Amniotic stem cell (primary cell): ENCODE measurements at places on chromosomes 1 and 21.

- DNase-seq, result no peak
Observed at GRCh38 chr1:183873642-183874041, 68.7 kb downstream of the RGL1 start.

DNA sequence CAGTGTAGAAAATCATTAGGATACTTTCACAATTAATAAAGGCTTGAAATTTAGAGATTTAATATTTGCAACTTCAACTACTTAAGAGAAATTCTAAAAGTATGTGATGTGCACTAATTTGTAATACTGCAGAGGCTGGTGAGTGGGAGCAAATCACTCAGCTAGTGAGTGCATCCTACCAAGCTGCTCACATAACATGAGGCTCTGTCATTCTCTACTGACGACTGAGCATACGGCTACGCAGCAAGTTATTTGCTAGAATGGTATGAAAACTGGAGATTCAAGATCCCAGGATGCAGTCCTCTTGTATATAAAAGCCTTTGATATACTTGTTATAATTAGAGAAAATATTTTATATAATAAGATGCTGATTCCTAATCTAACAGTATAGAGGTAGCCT is 90.1 kb downstream of the ATP1B1 start:
- DNase-seq, result no peak

DNA sequence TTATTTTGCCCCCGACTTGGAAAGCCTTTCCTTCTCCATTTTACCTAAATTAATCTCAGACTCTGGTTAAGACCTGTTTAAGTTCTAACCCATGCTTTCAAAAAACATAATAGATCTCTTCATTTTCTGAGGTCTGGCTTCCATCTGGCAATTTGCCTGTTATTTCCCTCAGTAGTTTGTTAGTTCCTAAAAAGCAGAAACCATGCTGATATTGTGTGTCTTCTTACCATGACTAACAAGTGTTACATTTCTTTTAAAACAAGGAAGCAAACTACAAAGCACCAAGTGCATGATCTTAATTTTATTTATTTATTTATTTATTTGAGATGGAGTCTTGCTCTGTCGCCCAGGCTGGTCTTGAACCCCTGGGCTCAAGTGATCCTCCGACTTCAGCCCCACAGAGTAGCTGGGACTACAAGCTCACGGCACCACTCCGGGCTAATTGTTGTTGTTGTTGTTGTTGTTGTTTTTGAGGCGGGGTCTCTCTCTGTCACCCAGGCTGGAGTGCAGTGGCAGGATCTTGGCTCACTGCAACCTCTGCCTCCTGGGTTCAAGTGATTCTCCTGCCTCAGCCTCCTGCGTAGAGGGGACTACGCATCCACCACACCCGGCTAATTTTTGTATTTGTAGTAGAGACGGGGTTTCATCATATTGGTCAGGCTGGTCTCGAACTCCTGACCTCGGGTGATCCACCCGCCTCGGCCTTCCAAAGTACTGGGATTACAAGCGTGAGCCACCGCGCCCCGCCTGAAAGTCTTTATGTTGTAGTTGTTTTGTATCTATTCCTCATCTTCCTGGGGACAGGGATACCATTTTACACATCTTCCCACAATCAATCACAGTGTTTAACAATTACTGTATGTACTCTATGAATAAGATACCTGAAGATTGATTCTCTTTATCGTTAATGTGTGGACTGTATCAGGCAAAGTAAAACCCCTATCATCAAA is 1.3 kb upstream of the PATJ start:
- no peak for DNase-seq

GRCh38 chr1:27545876-27546275 is 55.9 kb upstream of the WASF2 start:
- DNase-seq, result no peak

DNA sequence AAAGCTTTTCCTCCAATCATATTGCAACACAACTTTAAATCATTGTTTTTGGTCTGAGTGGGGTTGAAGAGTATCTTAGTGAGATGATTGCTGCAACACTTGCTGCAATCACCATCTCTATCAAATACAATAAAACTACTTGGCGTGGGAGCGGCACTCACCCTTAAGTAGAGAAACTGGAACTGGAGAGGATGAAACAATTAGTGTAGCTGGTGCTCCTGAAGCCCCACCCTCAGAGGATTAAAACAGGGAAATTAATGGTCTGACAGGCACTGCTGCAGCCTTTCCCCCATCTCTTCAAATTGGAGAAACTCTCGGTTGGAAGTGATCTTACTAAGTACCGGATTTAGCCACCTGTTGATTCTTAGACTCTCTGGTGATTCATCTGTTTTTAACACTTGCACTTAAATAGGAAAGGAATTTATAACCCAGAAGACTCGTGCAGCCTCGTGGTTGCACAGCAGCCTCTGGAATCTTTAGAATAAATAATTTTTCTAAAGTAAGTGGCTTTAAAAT is 80.5 kb upstream of the KIF26B start:
- DNase-seq, result no peak

DNA sequence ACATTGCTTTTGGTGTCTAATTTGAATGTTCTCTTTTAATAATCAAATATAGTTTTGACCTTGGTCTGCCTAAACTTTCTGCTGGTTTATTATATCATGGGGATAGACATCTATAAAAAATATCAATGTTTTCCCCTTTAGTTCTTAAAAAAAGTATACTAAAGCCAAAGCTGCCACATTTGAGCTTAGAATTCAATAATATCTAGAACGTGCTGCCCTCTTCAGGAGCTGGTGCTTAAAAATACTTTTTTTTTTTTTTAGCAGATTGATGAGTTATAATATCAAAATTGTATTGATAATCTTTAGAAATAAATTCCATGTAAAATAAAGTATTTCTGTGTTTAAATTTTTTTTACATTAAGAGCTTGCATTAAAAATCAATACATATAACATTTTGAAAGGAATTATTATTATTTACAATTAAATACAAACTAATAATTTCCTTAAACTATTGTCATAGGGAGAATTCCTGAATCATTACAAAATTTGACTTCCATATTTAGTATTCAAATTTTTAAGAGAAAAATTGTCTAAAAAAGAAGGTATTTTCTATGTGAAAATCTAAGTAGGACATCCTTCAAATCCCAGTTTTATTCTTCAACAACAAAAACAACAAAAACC is 40.1 kb upstream of the ADGRL2 start:
- DNase-seq, result no peak

DNA sequence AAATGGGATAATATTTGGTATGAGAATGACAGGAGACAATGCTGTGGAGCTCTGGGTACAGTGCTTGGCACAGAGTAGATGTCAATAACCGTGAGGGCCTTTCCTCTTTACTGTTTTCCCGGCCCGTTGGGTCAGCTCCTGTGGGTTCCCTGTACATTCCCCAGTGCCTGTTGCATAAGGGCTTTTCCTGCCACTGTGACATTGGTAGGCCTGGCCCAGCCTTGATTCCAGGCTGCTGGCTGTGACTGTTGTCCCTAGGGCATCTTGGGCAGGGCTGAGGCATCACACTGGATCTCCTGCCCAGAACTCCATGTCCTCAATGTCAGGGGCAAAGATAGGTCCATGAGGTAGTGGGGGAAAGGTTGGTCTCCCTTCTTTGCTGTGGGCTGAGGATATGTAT is 25.8 kb upstream of the MYCL start:
- no peak for DNase-seq

DNA sequence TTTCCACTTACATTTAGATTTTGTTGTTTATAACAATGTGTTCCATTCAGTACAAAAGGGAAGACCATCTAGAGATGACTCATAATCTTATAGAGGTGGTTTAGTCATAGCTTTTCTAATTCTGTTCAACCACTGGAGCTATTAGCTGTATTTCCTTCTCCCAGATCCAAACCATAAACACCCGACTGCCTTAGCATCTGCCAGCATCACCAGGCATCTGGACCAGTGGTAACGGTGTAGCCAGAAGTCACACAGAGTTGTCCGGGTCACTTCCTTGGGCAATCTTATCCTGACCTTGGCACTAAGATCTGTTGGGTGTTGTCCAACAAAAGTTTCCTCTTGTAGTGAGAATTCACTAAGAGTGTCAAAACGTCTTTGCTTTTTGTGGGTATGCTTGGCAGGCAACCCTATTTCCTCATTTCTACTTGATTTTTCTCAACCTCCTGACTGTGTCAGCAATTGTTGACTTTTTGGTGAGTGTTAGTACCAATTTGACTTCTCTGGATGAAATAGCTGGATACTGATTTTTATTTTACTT is 372.1 kb upstream of the B3GALT2 start:
- DNase-seq, result peak; percentile 31

- no peak for DNase-seq
Observed at GRCh38 chr1:30713311-30713710, 10.1 kb downstream of the MATN1 start.

DNA sequence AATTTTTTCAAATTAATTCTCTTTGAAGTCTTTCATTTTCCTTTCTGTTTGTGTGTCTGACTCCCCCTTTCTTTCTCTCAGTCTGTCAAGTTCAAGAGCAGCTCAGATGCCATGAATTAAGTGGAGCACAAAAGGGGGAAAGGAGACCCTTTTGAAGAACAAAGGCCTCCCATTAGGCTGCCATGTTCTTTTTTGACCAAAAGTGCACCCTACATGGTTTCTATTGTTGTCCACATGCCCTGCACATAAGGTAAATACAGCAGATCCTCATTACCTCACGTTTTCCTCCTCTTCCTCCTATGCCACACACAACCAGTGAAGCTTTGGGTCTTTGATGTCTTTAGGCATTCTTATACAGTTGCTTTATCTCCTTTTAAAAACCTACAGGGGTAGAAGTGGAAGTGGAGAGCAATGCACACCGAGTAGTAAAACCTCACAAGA is 47.7 kb downstream of the POU2F1 start:
- no peak for DNase-seq

- no peak for DNase-seq
Observed at GRCh38 chr1:241641773-241642592, 1.8 kb upstream of the CHML start.

DNA sequence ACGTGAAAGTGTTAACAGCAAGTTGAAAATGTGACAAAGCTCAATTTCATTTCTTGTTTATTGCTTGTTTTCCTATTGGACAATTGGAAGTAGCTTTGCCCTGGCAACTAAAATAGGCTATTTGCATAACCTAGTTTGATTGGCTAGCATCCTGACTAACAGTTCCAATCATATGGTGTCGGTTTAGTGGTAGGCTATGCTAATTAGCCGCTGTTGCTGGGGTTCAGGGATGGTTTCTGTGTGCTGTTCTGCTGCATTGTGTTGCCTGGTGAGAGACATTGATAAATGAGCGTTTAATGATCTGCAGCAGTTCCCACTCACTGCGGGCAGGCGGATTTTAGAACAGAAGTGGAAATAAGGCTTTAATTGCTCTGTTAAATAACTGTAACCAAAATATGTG is 68.5 kb downstream of the DYRK1A start:
- DNase-seq, result peak; percentile 40

GRCh38 chr1:207407655-207408260 is 46.4 kb upstream of the CR2 start:
- DNase-seq, result no peak

- no peak for DNase-seq
Observed at GRCh38 chr1:18803151-18803791, 56.2 kb downstream of the TAS1R2 start.

DNA sequence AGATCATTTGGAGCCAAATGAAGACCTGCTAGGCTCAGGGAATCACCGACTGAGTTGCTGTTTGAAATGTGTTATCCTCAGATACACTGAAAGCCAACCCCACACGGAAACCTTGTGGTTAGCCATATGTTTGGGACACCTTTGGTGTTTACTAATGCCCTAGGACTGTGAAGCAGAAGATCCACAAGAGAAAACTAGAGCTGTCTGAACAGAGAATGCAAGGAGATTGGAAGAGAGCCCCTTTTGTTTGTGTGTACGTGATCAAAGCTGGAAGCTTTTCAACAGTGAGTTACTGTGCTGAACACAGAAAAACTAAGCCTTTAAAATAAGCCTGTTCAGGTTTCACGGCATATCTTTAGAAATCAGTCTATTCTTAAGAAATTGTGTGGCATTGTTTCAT is 908.2 kb upstream of the ADGRL2 start:
- DNase-seq, result no peak

GRCh38 chr1:90926971-90927370 is 94.9 kb downstream of the ZNF644 start:
- no peak for DNase-seq

- DNase-seq, result no peak
Observed at GRCh38 chr21:43806017-43806710, 16.8 kb downstream of the RRP1 start.

DNA sequence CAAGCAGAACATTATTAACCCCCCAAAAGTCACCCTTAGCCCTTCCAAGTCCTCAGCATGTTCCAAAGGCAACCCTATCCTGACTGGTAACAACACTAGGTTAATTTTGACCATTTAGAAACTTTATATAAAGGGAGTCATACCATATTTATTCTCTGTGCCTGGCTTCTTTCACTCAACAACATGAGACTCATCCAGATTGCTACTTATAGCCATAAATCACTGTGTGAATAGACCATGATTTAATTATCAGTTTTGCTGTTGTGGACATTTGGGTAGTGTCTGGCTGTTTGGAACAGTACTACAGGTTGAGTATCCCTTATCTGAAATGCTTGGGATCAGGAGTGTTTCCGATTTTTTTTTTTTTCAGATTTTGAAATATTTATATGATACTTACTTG is 252.1 kb downstream of the DISC1 start:
- DNase-seq, result no peak

DNA sequence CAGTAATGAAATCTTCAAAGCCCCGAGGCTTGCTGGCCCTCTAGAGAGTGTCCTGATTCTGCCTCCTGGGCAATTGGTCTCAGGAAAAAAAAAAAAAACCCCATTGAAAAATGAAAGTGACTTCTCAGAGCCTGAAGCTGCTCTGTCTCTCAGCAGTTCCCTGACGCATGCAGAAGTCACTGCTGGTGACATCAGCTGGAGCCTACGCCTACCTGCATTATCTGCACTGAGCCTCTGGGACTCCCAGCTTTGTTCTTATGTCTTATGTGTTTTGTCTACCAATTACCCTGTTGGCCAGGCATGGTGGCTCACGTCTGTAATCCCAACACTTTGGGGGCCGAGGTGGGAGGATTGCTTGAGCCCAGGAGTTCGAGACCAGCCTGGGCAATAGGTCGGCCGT is 10.1 kb upstream of the SLC25A33 start:
- DNase-seq, result no peak

DNA sequence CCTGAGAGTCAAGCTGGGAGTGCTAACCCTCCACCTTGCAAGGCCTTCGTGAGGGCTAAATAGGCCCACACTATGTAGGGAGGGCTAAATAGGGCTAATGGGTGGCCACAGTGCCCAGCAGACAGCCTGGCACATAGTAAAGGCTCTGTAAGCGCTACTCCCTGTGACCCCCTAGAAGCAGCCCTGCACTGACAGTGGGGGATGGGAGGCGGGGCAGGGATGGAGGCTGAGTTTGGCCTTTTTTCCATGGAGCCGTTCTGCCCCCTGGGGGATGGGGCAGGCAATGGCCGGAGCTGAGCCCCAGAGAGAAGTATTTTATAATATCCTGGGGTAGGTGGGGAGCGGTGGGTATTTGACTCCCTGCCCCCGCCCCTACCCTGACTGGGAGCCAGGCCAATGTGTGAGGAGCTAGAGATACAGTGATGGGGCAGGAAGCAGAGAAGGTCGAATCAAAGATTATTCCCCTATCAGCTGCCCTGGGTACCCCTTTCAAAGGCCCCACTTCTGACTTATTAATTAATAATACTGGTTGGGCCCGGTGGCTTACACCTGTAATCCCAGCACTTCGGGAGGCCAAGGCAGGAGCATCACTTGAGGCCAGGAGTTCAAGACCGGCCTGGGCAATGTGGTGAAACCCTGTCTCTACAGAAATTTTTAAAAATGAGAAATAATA is 42.3 kb downstream of the LACTBL1 start:
- peak; percentile 5 for DNase-seq

GRCh38 chr21:33255404-33255803 is 10.8 kb upstream of the IL10RB start:
- no peak for DNase-seq
